ENCODE measurements at places on chromosomes 3 and 15.

GRCh38 chr3:72797773-72798543 lies 50.3 kb downstream of the SHQ1 start:
- no peak for DNase-seq

- no peak for DNase-seq
Measured at GRCh38 chr3:195230244-195230643, 40.7 kb downstream of the XXYLT1 start.

DNA sequence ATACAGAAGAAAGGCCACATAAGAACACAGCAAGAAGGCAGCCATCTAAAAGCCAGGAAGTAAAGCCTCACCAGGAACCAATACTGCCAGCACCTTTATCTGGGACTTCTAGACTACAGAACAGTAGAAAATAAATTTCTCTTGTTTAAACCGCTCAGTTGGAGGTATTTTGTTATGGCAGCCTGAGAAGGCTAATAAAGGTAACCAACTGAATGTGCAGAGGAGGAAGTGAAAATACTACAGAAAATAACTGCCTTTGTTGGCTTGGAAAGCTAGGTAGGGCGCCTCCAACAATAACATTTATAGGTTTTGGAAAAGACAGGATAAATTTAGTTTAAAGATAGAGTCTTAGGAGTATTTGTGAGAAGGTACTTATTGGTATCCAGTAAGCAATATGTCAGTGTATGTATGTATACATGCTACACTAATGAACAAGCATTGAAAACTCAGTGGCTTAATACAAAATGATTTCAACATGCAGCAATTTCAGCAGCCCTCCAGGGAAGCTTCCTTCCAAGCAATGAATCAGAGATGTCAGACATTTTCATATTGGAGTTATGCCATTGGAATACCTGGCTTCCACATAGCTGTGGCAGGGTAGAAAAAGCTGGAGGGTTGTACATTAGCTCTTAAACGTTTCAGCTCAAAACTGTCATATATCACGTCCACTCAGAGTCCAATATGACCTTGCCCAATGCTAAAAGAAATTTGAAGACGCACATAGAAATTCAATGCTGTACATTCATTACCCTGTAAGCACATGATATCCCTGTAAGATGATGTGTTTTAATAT lies 48.9 kb downstream of the ZBBX start:
- DNase-seq, result no peak

- no peak for DNase-seq
Measured at GRCh38 chr3:48464713-48465221, 18.2 kb downstream of the ATRIP start.

GRCh38 chr3:17744693-17745092 lies 2.3 kb upstream of the TBC1D5 start:
- DNase-seq, result no peak

GRCh38 chr15:40047415-40048210 lies 8.6 kb upstream of the SRP14 start:
- DNase-seq, result no peak

DNA sequence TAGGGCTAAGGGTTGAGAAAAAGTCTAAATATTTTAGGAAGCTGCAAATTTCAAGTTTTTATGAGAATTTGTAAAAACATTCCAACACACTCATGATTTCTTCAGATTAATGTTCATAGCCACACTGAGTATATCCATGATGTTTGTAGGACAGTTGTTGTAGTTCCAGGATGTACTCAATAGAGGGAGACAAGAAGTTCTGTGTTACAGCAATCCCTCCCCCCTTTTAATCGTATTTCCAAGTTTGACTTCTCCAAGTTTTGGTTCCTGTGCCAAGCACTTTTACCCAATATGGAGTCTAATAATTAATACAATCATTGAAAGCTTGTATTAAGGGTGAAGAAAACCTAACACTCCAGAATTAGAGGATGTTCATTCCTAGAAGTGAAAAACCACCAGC lies 143.4 kb downstream of the FEZF2 start:
- DNase-seq, result no peak

Measured in omental fat pad (tissue), 4 donors.